Pons (tissue), 1 donor: ENCODE measurements at places on chromosomes 6 and 20.

DNA sequence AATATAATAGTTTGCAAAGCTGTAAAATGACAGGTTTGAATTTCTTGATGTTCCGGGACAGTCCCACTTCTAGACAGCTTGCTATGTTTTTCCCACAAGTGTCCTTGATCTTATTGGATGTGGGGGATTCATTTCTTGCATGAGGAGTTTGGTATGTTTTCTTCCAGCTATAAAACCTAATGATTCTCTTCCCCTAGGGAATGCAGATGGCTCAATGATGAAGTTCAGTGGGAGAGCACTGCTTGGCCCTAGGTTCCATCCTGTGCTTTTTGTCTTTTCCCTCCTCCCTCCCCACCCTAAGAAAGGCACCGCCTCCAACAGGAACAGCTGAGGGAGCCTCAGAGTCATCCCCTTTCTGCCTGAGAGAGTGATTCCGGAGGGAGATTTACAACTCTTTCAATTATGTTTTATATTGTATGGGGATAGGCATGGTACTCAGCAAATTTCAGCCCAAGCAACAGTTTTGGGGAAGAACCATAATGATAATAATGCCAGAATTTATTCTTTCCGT, 149.2 kb downstream of the PHACTR1 start:
- DNase-seq: no peak

- no peak for DNase-seq
Observed at GRCh38 chr6:143539734-143540133, 28.2 kb upstream of the FUCA2 start.

DNA sequence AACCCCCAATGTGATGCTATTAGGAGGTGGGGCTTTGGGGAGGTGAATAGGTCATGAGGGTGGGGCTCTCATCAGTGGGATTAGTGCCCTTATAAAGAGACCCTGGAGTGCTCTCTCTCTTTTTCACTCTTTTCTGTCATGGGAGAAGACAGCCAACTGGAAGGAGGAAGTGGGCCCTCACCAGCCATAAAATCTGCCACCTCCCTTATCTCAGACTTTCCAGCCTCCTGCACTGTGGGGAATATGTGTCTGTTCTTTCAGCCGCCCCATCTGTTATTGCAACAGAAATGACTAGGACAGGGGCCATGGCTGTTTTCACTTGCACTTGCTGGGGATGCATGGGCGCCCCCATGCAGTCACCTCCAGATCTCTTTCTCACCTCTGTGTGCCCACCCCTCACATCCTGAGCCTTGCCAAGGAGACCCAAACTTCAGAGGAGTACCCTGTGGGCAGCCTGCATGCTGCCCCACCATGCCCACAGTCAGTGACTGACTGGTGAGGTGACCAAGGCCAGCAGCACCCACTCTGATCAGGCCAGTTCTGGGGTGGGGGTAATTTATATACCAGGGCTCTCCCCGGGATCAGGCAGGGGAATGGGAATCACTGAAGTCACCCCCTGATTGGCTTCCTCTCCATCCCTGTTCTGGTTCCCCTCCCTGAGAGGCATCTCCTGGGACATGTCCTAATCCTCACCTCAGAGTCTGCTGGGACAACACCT, 118.4 kb downstream of the ANKRD60 start:
- no peak for DNase-seq

GRCh38 chr6:168890306-168890980, 363.2 kb downstream of the THBS2 start:
- no peak for DNase-seq

DNA sequence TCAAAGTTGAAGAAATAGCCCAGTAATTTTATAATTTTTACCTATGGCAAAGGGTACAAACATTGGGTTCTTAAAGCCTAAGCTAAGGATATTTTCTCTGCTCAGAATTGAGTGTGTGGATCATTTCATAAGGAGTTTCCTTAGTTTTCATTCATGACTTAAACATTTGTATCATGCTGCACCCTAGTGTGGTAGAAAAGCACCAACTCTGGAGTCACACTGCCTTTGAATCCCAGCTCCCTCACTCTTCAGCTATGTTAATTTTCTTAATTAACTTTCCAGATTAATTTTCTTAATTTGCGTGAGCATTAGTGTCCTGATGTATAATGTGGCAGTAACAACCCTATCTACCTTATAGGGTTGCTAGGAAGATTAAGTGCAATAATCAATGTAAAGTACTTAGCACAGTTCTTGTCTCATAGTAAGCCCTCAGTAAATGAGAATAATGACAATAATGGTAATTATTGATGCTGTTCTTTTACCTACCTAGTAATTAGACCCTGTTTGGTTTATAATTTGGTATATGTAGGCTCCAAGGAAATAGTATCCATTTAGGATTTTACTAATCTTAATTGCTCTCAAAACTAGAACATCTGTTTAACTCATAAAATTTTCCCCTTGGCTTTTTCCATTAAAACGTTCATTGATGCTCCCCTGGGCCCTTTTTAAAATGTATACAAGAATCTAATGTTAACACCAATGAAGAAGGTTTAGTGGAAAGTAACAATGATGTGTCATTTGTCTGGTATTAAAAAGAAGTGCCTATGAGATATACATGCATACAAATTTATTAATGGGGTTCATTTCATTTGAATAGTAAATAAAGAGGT, 31.6 kb downstream of the DSE start:
- DNase-seq: no peak

DNA sequence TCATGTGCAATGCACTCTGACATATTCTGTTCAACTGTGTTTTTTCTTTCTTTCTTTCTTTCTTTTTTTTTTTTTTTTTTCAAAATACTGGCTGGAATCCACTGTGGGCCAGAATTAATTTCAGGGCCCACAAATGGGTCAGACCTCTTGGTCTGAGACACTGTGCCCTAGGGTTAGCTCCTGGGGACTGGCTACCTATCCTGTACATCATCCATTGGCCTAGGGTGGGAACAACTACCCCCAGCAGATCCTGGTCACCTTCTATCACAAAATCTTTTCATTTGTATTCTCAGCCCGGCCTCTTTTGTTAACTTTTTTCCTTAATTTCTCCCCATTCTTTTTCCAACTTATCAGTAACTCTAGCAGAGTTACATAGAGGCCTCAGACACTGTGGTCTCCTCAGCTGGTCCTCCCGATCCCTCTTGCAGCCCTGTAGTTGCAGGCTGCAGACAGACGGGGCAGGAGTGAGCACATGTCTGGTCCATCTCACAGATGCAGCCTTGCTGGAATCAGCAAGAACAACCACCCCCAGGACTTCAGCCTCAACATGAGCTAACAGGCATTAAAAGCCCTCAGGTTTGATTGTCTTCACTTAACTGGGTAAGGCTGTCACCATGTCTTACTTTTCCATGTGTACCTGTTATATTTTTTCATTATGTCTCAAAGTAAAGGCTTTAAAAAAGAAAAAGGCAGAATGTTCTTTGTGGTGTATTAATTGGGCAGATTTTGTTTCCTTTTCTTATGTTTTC, 41.3 kb downstream of the TXLNB start:
- peak; percentile 60 for DNase-seq

- DNase-seq: no peak
Observed at GRCh38 chr6:141744971-141745370, 387.8 kb upstream of the GJE1 start.

GRCh38 chr6:151440498-151440897, 11.4 kb downstream of the RMND1 start:
- no peak for DNase-seq

DNA sequence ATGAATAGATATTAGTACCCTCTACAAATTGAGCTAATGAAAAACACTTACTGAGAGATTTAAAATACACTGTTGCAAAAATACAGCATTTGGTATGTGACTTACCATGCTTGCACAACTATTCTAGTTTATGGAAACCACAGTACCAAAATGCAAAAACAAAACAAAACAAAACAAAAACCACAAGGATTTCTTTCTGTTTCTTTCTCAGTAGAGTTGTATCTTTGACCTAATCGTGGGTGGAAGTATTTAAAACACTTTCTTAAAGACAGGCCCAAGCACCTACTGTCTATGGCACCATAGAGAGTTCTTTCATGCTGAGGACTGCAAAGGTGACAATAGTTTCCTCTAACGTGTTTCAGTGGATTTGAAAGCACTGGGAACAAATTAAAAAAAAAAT, 95.3 kb upstream of the C6orf118 start:
- DNase-seq: no peak

DNA sequence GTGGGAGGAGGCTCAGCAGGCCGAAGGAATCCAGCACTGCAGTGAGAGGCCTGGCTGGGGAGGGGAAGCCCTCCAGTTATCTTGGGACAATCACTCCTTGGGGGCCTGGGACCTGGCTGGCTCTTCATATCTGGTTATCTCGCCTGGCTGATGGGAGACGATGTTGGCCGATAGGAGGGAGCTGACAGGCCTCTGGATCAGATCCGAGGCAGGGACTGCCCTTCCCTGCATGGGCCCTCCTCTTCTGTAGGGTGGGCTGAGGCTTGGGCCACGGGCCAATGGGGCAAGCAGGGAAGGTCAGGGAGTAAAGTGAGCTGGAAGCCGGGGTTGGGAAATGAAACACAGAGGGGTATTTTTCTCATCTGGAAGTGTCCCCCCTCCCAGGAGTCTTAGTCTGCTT, 25.2 kb downstream of the MANBAL start:
- DNase-seq: no peak

DNA sequence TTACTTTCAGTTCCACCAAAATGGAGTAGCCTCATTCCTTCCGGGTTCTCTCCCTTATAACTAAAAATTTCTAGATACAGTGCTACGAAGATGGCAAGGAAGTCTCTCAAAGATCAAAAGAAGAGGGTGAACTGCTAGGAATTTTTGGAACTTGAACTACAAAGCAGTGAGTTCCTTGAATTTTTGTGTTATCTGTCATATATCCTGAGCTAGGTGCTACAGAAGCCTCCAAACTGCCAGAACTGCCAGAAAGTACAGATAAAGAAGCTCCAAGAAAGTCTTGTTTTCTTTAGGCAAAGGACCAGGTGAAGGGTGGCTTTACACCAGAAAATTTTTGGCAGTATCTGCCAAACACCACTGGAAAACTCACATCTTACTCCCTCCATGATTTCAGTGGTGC, 218.8 kb upstream of the FLRT3 start:
- no peak for DNase-seq

- DNase-seq: no peak
Observed at GRCh38 chr20:17936761-17937732, 31.5 kb downstream of the SNX5 start.

GRCh38 chr6:25788305-25788922, 33.9 kb downstream of the SLC17A4 start:
- peak; percentile 16 for DNase-seq

DNA sequence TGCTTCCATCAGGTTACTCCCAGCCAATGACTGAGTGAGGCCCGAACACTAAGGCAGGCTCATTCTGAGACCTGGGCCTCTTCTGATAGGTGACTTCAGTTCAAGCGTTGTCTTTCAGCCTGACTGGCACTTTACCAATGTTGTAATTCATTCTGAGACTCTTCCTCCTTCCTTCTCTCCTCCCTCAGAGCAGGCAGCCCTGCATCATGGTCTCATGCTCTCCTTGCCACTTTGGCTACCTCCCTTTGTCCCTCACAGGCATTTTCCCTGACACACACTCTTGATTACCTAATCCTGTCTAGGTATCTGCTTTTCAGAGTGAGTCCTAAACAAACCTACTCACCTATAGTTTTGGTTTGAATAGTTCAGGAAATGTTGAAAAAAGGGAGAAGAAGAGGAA, 12.6 kb upstream of the WFDC12 start:
- DNase-seq: no peak

DNA sequence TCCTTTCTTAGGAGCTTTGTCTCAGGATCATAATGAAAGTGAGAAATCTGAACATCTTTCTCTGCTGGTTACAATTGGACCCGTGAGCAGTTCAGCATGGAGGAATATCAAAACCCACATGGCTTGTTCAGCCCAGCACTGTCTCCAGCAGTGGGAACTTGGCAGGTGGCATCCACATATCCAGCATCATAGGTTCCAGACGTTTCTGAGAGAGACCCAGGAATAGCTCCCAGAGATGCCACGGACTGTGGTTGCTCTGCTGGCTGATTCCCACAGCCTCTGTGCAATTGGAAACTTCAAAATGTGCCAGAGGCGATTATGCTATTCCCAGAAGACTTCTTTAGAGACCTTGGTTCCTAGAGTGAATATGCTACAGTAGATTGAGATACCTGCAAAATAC, 76.4 kb downstream of the PHACTR2 start:
- DNase-seq: no peak

GRCh38 chr6:14375930-14376329, 258.4 kb downstream of the CD83 start:
- no peak for DNase-seq

GRCh38 chr6:146364816-146365594, 178.6 kb upstream of the RAB32 start:
- no peak for DNase-seq

GRCh38 chr20:38194971-38195504, 30.0 kb upstream of the TGM2 start:
- no peak for DNase-seq

DNA sequence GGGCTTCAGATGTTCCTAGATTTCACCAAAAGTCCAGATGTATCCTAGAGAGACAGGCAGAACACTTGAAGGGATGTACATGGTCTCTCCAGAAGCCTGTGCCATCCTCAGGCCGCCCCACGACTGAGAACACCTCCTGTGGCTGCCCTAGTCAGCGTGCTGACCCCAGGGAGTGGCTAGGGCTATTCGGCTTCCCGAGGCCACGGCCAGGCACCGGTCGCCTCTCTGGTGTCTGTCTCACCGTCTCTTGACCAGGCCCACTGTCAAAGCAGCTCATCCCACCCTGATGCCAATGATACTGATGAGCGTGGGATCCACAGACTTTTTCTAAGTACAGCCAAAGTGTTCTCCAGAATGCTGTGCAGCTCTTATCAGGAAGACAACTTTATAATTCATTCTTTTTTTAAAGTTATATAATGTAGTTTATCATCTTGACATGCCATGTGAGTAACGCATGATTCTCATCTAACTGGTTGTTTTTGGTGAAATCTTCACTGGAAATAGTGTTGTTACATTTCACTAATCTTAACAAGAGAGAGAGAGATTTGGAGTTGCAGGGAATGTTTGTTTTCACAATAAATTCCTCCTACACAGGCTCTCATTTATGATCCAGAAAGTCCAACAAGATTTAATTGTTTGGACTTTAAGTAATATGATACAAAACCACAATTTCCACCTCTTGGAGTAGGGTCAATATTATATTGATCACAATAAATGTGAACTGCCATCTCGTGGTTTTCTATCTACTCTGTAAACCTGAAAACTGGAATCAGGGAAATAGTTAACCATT, 41.7 kb upstream of the KLHL31 start:
- DNase-seq: no peak

DNA sequence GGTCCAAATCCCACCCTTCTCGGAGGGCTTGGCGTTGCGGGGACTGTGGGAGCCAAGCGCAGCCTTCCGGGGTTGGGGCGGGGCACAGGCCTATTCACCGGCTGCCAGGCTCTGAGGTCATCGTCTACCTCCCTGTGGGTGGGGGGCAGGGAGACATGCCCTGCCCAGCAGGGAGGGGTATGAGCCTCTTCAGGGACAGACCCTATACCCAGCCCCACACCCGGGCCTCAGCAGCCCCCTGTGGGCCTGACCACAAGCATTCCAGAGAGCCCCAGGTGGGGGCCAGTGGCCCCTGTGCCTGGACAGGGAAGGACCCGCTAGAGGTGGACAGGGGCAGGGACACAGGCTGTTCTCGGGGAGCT, 11.6 kb downstream of the LAMA5 start:
- DNase-seq: no peak

- DNase-seq: no peak
Observed at GRCh38 chr20:22001886-22002285, 296.4 kb downstream of the PAX1 start.

GRCh38 chr6:48212501-48212900, 101.5 kb upstream of the PTCHD4 start:
- no peak for DNase-seq
